T-cell (primary cell): ENCODE measurements at places on chromosomes 6 and 20. TPM values are rescaled to one million over a fixed set of nuclear protein-coding genes. Genes with fewer than 3 reads are reported as not detected.

The SCRT2 gene
- not detected for total RNA-seq

The POM121L2 gene
- not detected for total RNA-seq

The MYB gene
- 4.4 TPM for total RNA-seq

The RAD21L1 gene
- 0.88 TPM for total RNA-seq

The KHDRBS2 gene
- not detected for total RNA-seq

The APOBEC2 gene
- not detected for total RNA-seq

The JPH2 gene
- total RNA-seq, result not detected

The DUSP15 gene
- total RNA-seq, result not detected

The PCK1 gene
- 0.25 TPM for total RNA-seq

The EFCAB8 gene
- 1.0 TPM for total RNA-seq

The SEMG1 gene
- total RNA-seq, result not detected

The EPB41L1 gene
- 1.1 TPM for total RNA-seq

The SSR1 gene
- total RNA-seq, result 75.7 TPM

The CALHM4 gene
- total RNA-seq, result not detected

The ENPP1 gene
- 0.18 TPM for total RNA-seq

The SPATA2 gene
- total RNA-seq, result 14.5 TPM

The FNDC11 gene
- 1.0 TPM for total RNA-seq

The GLP1R gene
- 0.07 TPM for total RNA-seq

The ID1 gene
- total RNA-seq, result 1.7 TPM

The OR2H1 gene
- total RNA-seq, result not detected

The AGER gene
- total RNA-seq, result 67.7 TPM

The THBD gene
- total RNA-seq, result 0.16 TPM

The GCLC gene
- 25.4 TPM for total RNA-seq

The SEL1L2 gene
- total RNA-seq, result not detected

The RBPJL gene
- 0.22 TPM for total RNA-seq

The CCN6 gene
- not detected for total RNA-seq

The HS3ST5 gene
- not detected for total RNA-seq

The PACRG gene
- not detected for total RNA-seq

The QRSL1 gene
- total RNA-seq, result 8.0 TPM

The ANGPT4 gene
- total RNA-seq, result not detected

The IL17A gene
- not detected for total RNA-seq

The FOXP4 gene
- total RNA-seq, result 7.4 TPM

The C20orf173 gene
- not detected for total RNA-seq

The BTNL2 gene
- not detected for total RNA-seq

The COL9A3 gene
- not detected for total RNA-seq

The HLA-DQB2 gene
- not detected for total RNA-seq

The MYLK2 gene
- not detected for total RNA-seq

The BEND6 gene
- total RNA-seq, result not detected

The FAXC gene
- not detected for total RNA-seq

The XKR7 gene
- not detected for total RNA-seq

The ABHD16B gene
- total RNA-seq, result not detected

The PAK5 gene
- not detected for total RNA-seq

The KIF25 gene
- total RNA-seq, result not detected

The MRS2 gene
- 25.3 TPM for total RNA-seq

The CSNK2B gene
- 126 TPM for total RNA-seq

The ELOVL2 gene
- total RNA-seq, result 0.06 TPM

The MAFB gene
- 0.56 TPM for total RNA-seq

The DNAH8 gene
- total RNA-seq, result 0.07 TPM

The PNPLA1 gene
- 0.20 TPM for total RNA-seq

The GLYATL3 gene
- total RNA-seq, result not detected

The UNC93A gene
- total RNA-seq, result not detected

The GPR6 gene
- total RNA-seq, result not detected

The ME1 gene
- total RNA-seq, result 0.88 TPM

The SOX18 gene
- total RNA-seq, result not detected

The SLC35D3 gene
- not detected for total RNA-seq

The KCNG1 gene
- total RNA-seq, result 0.35 TPM
